Testis (tissue), 5 donors: ENCODE measurements at places on chromosomes 7 and 10. TPM values are rescaled to one million over a fixed set of nuclear protein-coding genes. Genes with fewer than 3 reads are reported as not detected.

Gene NUDT1
- 68.0 TPM for polyA plus RNA-seq

Gene STOX1
- polyA plus RNA-seq = 3.2 TPM

Gene ETV1
- 16.4 TPM for polyA plus RNA-seq

Gene BEND7
- polyA plus RNA-seq = 57.2 TPM

Gene SLC26A5
- 0.41 TPM for polyA plus RNA-seq

Gene KLLN
- polyA plus RNA-seq = 2.0 TPM

Gene HMX2
- polyA plus RNA-seq = not detected

Gene COL13A1
- 2.5 TPM for polyA plus RNA-seq

Gene LAMB4
- polyA plus RNA-seq = 2.8 TPM

Gene PCLO
- polyA plus RNA-seq = 6.4 TPM

Gene SFRP5
- polyA plus RNA-seq = 1.2 TPM

Gene CALML3
- polyA plus RNA-seq = 1.5 TPM

Gene AKR1C8
- 0.33 TPM for polyA plus RNA-seq

Gene TRPV5
- 0.57 TPM for polyA plus RNA-seq

Gene FGL2
- polyA plus RNA-seq = 18.3 TPM

Gene FAM25G
- polyA plus RNA-seq = 8.6 TPM

Gene IQCE
- 86.4 TPM for polyA plus RNA-seq

Gene RAB19
- 0.59 TPM for polyA plus RNA-seq

Gene ABCB4
- 1.7 TPM for polyA plus RNA-seq

Gene BLOC1S2
- 49.2 TPM for polyA plus RNA-seq

Gene CCM2
- 57.6 TPM for polyA plus RNA-seq

Gene REPIN1
- polyA plus RNA-seq = 45.4 TPM

Gene MET
- polyA plus RNA-seq = 3.9 TPM

Gene AMPH
- 5.8 TPM for polyA plus RNA-seq

Gene TFR2
- polyA plus RNA-seq = 1.1 TPM

Gene NOBOX
- 1.1 TPM for polyA plus RNA-seq
